ENCODE measurements at places on chromosomes 7 and 10. TPM values are rescaled to one million over a fixed set of nuclear protein-coding genes. Genes with fewer than 3 reads are reported as not detected.

The ADRB1 gene
- 0.06 TPM for total RNA-seq

The PDE6C gene
- not detected for total RNA-seq

The FAM237B gene
- total RNA-seq: not detected

The TLX1 gene
- not detected for total RNA-seq

The ZPBP gene
- not detected for total RNA-seq

The GPR26 gene
- total RNA-seq: not detected

The SP8 gene
- total RNA-seq: not detected

The MMP21 gene
- not detected for total RNA-seq

The KLHDC10 gene
- 7.3 TPM for total RNA-seq

The SYT15B gene
- total RNA-seq: not detected

The DNTT gene
- total RNA-seq: not detected

The OPALIN gene
- not detected for total RNA-seq

The MYO1G gene
- 0.10 TPM for total RNA-seq

The CTTNBP2 gene
- total RNA-seq: 3.2 TPM

The KCND2 gene
- not detected for total RNA-seq

The GRID2IP gene
- not detected for total RNA-seq

The CACUL1 gene
- 36.2 TPM for total RNA-seq

The TRIL gene
- not detected for total RNA-seq

The GPR158 gene
- 10.9 TPM for total RNA-seq

The NEUROD6 gene
- total RNA-seq: not detected

The FLNC gene
- total RNA-seq: 38.6 TPM

The PNLIPRP2 gene
- total RNA-seq: not detected

The TMEM140 gene
- total RNA-seq: 0.60 TPM

The TAS2R38 gene
- not detected for total RNA-seq

The RRP12 gene
- 75.5 TPM for total RNA-seq

The GCK gene
- total RNA-seq: not detected

The PLPP4 gene
- total RNA-seq: 27.6 TPM
